ENCODE measurements at places on chromosomes 1 and 21.
A peak's percentile ranks its signal among the peaks of the same experiment; 100 is the strongest.

DNA sequence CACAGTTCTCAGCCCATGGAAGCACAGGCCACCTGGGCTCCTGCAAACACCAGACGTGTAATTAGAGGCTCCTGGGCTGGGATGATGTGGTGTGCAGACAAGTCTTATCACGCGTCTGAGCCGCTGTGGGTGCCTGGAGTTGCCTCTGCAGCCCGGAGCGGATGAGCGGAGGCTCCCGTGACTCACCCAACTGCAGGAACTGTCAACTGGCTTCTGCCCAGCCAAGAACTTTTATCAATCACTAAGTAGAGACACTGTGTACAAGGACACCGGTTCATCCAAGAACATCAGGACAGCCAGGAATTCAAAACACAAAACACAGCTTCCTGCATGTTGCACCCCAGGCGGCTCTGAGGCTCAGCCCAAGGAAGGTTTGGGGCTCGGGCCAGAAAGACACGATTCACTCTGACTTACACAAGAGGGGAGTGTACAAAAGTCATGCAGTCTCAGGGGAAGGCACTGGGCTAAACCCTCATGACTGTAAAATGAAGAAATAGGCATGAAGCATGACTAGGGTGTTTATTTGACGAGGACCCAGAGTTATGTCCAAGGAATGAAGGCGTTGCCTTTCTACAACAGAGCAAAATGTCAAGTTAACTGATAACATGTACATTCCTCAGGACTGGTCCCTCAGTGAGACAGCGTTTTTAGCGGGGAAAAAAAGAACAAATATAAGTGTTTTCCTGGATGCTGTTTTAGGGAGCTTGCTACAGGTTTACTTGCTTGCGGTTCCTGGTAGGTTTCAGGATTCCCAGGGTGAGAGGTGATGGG is 21.1 kb downstream of the ERRFI1 start:
- peak; percentile 87 for DNase-seq

DNA sequence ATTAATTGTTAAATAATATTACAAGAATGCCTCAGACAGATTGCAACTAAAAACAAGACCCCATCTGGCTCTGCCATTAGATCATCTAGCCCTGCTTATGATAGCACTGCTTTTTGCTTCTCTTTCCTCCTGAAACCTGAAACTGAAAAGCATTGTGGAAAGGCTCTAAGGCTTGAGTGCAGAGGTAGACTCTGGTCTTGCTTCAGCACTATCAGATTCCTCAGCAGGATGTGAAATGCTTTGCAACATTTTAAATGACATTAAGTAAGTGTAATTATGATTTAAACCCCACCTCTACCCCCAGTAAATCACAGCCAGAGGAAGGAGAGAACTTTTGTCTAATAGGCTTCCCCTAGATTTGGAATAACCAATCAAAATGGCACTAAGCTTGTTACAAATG is 32.9 kb downstream of the PHC2 start:
- no peak for DNase-seq

DNA sequence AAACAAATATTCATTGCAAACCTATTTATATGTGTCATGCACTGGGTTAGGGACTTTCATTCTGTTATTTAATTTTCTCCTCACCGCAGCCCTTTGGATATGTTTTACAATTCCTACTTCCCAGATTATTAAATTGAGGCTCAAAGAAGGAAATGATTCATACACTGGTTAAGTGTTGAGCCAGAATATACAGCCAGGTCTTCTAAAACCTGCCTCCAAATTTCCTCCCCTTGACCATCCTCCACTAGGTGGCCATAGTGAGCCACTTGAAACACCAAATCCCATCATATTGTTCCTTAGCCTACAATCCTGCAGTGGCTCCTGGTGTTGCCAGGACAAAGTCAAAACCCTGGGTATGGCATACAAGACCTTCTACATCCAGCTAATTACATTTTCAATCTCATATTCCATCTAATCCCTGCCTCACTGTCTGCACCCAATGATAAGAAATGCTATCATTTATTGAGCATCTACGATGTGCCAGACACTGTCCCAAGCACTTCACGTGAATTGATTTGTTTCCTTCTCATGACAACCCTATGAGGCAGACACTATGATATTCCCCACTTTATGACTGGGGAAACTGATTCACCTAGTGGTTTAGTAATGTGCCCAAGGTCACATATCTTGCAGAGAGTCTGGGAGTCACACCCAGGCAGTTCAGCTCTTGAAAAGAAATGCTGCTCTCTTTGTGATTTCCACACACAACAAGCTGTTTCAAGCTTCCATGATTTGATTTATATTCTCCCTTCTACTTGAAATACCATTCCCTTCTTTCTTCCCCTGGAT is 23.6 kb upstream of the KIRREL1 start:
- peak; percentile 23 for DNase-seq

- no peak for DNase-seq
These were observed 249.4 kb downstream of the PLPP3 start for GRCh38 chr1:56329970-56330369.

DNA sequence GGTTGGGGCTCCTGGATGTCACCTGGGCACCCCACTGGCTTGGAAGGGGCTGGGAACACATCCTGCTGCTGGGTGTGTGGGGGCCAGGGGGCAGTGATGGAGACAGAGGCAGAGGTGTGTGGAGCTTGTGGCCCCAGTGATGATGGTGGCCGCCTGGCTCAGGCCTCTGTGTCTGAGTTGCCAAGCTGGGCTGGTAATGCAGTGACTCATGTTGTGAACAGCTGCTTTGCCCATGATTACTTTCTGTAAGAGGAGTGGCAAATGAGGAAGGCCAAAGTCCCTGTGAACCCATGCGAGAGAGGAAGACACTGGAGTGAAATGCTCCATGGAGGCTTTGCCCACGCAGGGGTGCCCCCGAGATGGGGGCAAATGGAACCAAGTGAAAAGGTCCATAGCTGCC is 86.8 kb downstream of the KCNJ6 start:
- no peak for DNase-seq

GRCh38 chr1:160879056-160879455 is 5.9 kb downstream of the ITLN1 start:
- DNase-seq, result no peak

- no peak for DNase-seq
These were observed 94.3 kb downstream of the KCNJ6 start for GRCh38 chr21:37821786-37822450.

DNA sequence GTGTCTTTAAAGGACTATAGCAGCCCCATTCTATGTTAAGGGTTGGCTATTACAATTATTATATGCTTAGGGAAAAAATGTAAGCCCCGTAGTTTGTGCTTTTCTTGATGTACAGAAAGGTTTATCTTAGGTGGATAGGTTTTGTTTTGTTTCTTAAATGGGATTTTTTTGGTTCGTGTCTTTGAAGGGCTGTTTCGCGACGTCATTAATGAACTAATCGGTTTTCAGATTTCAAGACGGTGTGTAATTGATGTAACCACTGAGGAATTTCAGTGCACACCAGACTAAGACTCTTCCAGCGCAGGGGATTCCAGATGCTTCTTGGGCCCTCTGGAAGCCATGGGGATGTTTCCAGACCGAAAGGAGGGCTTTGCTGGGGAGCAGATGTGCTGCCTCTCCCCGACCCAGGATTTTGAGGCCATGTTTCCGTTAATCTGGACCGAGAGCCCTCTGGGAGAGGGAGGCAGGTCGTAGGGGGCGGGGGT is 4.8 kb upstream of the SIM2 start:
- no peak for DNase-seq

GRCh38 chr21:45581322-45581712 is 39.1 kb upstream of the SLC19A1 start:
- no peak for DNase-seq

DNA sequence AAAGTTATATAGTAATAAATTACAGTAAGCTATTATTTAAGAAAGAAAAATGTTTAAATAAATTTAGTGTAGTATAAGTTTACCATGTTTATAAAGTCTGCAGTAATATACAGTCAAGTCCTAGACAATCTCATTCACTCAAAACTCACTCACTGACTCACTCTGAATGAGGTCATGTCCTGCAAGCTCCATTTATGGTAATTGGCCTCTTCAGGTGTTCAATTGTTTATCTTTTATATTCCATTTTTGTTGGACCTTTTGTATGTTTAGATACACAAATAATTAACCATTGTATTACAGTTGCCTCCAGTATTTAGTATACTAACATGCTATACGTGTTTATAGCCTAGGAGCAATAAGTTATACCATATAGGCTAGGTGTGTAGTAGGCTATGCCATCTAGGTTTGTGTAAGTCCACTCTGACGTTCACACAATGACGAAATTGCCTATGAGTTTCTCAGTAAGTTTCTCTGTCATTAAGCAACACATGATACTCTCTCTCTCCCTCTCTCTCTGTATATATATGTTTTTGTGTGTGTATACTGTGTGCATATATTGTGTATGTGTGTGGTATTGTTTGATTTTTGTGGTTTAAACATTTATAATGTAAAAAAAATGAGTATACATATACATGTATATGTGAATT is 161.2 kb downstream of the NCAM2 start:
- no peak for DNase-seq

DNA sequence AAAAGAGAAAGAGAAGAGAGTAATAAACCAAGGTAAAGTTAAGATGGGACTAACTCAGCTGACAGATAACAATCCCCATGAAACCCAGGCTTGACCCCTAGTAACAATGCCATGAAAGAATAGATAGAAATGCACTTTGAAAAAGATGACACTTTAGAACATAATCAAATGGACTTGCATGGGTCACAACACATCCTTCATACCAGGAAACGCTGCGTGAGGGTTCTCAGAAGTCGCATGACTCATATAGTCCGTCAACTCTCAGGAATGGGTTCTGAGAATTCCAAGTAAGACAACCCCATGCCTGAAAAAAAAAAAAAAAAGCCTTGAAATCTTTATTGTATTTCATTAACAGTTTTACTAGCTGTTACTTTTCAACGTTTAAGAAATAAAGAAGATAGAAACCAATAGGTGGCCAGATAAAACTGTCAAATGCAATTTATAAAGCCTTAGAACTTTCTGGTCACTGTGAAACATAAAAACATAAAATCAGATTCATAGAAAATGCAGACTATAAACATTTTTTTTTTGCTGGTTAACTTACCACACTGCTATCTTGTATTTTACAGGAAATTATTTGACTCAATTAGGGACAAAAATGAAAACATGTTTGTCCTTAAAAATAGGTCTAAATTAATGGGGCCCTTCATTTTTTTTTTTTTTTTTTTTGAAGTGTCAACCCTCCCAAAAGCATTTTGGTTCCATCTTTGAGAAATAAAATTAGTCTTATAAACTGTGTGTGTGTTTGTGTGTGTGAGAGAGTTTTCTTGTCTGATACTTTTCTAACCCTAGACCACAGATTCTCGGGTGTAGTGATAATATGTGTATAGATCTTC is 202.1 kb downstream of the NCAM2 start:
- no peak for DNase-seq

DNA sequence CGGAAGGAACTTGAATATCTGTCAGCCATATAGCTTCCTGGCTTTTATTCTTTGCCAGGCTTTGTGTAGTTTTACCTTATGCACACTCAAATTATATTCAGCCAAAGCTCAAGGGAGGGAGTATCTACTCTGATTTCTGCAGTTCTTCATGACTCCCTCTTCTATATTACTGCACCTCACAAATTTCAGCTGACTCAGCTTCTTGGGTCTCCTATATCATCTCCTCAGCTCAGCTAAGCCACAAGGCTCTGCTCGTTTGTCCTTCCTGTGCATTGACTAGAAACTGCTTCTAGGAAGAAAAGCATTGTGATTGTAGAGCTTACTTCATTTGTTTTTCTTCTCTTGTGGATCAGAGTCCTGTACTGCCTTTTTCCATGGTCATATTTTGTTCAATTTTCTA is 37.4 kb downstream of the BTBD8 start:
- DNase-seq, result no peak

GRCh38 chr1:94379615-94380014 is 38.6 kb upstream of the ABCD3 start:
- no peak for DNase-seq

- no peak for DNase-seq
These were observed 11.3 kb downstream of the SLC25A24 start for GRCh38 chr1:108188801-108189200.

GRCh38 chr1:208535511-208535910 is 291.3 kb upstream of the PLXNA2 start:
- no peak for DNase-seq

DNA sequence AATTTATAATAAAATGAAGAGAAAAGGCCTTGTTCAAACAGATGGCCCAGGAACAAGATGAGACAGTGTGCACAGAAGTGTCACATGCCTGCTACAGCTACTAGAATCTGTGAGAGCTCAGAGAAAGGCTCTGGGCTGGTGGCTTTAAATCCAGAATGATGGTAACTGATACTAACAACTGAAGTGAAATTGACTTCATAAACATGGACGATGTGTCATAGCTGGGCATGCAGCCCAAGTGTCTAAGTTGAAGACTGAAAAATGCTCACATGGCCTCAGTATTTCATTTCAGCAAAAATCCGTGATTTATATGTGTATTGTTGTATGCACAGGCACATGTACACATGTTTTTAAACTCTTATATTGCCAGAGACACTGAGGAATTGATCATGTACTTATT is 208.3 kb upstream of the RUNX1 start:
- no peak for DNase-seq

GRCh38 chr1:214154596-214155292 is 126.2 kb upstream of the SMYD2 start:
- no peak for DNase-seq

Data from NCI-H1417 (cell line).